ENCODE measurements at places on chromosomes 6 and 20. TPM values are rescaled to one million over a fixed set of nuclear protein-coding genes. Genes with fewer than 3 reads are reported as not detected.

GRCh38 chr20:17556837-17557674 lies 12.8 kb upstream of the DSTN start:
- no peak for DNase-seq

DNA sequence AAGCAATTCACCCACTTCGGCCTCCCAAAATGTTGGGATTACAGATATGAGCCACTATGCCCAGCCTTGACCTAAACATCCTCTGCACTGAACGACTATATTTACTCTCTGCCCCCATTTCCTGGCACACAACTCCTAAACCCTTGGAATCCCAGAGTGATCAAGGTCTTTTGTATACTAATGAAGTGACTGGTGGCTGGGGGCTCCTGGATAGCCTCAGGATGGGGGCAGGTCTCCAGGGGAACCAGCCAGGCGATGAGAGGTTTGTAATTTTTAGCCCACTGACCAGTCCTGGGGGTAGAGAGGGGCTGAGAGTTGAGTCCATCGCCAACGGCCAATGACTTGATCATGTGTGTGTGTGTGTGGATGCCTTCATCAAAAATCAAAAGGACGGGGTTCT lies 71.1 kb downstream of the FAM50B start:
- DNase-seq = no peak

GRCh38 chr6:4359108-4359730 lies 223.8 kb upstream of the ECI2 start:
- DNase-seq = no peak

- no peak for DNase-seq
These were observed 92.2 kb upstream of the HIVEP1 start for GRCh38 chr6:11919771-11920440.

DNA sequence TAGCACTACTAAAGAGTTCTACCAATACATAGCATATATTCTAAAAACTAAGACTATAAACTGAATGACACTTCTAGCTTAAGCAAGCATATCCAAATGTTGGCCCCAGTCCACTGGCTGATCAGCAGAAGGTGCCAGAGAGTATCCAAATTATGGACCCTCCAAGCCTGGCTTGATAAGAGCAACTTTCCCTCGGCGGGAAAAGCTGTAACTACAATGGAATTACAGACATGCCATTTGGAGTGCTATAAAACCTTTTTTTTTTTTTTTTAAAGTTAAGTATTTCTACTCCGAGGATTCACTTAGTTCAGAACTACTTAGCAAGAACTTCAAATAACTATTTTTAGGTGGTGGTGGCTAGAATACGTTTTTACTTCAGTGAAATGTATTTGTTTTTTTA lies 94.6 kb downstream of the EPB41L2 start:
- no peak for DNase-seq

- no peak for DNase-seq
These were observed 269.9 kb downstream of the UST start for GRCh38 chr6:149016716-149017115.

DNA sequence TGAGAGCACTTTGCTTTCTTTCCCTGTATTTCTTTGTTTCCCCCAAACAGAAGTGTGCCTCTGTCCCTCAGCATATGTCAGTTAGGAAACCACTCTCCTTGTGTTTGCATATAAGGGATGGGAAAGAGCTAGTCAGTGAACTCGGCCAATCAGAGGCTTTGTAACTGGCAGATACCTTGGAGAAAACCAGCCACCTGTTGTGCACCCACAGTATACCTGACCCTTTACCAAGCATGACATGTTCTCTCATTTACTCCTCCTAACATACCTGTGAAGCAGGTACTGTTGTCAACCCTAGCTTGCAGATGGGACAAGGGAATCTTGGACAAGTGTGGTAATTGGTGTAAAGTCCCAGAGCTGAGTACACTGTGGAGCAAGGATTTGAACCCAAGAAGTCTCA lies 96.1 kb upstream of the FAM8A1 start:
- DNase-seq = no peak

DNA sequence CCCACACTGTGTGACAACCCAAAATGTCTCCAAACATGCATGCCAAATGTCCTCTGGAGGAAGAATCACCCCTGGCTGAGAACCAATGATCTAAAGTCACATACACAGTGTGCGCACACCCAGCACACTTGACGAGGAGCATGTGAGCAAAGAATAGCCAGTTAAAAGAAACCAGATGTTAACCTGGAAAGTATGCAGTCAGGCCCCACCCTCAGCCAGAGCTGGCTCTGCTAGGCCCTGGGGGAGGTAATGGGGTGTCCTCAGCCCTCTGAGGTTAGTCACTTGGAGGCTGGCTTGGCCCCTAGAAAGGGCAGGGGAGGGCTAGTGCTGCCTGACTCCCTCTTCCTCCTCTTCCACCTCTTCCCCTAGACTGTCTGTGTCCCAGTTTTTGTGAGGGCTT lies 15.2 kb upstream of the GUCA1A start:
- no peak for DNase-seq

DNA sequence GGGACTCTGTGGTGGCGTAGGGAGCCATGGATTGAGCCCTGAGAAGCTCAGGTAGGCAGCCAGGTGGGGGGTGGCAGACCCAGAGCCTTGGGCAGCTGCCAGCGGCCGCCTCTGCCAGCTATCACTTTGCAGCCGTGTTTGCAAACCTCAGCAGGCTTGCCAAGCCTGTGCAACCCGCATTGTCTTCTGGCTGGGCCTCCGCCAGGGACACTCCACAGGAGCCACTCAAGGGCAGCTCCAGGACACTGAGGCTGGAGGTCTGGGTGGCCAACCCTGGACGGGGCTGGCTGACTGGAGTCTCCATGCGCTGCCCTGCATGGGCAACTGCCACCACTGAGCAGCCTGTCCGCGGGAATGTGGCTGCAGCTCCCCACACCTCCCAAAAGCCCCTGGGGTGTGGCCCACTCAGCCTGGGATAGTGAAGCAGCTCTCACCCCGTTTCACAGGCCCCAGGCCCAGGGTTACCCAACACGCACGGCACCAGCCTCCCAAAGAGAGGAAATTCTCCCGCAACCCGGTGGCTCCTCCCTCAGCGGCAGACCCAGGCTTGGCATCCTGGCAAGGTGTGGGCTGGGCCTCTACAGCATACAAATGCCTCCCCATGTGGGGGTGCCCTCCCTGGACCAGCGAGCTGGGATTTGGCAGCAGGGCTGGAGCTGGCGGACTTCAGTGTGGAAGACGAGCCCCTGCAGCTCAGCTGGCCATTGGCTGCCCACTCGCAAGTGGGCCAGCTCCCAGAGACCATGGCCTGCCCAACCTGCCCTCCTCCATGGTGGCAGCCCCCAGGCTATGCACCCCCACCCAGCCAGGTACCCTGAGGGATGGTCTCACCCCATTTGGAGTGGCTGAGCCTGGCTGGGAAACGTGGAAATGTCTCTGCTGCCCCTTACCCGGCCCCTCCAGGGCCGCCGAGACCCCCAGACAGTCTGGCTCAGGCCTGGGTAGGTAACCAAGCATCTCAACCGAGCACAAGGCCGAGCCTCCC lies 2.9 kb downstream of the CHRNA4 start:
- no peak for DNase-seq

DNA sequence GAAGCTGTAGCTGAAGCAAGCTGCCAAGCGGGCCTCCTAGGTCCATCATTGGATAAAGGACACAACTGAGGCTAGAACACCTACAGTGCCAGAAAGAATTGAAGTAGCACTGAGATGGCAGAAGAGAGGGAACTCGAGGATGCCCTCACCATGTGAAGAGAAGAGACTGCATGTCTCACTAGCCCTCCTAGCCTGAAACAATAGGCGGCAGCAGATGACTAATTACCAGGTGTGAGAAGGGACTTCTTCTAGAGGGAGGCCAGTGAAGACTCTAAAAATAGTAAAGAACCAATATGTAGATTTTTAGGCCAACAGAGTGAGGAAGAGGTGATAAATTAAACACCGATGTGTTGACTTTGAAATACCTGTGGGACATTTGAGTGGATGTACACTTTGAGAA lies 50.3 kb downstream of the LGSN start:
- DNase-seq = no peak

DNA sequence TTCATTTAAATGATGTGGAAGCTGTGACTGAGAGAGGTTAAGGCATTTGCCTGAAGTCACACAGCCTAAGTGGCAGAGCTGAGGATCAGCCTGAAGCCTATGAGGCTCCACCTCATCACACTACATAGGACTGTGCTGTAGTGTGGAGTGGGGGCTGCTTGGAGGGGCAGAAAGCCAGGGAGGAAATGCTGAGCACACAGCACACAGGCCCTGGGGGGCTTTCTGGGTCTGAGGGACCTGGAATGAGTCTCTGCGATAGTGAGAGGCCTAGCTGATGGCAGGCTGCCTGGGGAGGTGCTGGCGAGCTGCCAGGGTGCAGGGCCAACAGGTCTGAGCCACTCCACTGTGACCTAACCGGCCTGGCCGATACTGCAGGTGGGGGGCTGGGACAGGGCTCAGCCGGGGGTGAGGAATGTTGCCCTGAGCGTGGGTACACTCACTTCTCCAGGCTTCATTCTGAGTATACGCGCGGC lies 2.2 kb upstream of the ARHGAP40 start:
- peak; percentile 28 for DNase-seq

DNA sequence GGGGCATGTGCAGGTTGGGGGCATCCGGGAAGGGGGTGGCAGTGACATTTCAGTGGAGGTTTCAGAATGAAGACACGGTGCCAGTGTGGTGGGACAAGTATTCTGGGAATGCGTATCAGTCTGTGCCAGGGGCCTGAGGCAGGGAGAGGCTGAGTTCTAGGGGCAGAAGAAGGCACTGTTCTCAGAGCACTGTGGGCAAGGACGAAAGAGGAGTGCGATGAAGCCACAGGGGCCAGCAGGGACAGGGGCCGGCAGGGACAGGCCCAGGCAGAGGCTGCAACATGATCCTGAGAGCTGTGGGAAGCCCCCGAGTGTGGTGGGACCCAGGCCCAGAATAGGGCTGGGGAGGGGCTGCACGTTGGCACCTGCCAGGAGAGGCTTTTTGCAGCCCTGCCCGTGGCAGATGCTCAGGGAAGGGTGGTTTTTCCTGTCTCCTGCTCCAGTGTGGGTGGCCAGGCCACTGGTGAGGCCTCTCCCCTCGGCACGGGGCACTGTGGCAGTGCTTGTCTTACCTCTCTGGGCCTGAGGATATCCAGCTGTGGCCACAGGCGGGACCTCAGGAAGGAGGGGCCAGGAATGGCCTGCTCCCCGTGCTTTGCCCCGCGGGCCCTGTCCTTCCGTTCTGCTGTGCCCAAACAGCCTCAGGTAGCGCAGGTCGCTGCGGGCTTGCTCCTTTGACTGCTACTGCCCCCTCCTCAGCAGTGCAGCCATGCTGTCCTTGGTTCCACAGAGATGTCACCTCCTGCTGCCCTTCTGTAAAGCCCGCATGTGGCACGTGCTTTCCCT lies 10.0 kb downstream of the ENTPD6 start:
- DNase-seq = no peak

DNA sequence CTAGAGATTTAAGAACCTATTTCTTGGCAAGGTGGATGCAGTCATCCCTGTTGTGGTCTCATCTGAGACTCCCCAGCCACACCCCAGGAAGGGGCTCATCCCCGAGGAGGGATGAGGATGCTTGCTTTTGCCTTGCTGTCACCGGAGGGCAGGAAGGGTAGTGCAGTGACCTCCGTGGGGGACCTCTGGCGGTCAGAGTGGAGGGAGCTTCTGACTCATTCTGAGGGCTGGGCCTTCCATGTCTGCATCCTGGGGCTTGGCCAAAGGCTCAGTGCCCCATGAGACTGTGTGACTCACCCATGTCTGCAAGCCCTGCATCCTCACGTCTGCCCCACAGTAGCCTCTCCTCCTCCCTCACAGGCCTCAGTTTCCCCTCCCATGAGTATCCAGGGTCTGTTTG lies 38.7 kb downstream of the UQCC2 start:
- no peak for DNase-seq

The ZNF391 gene
- polyA plus RNA-seq = 14.4 TPM

The PRDM1 gene
- polyA plus RNA-seq = 9.8 TPM

The YWHAB gene
- polyA plus RNA-seq = 182 TPM

The NDRG3 gene
- 30.3 TPM for polyA plus RNA-seq

The ANKRD66 gene
- 0.34 TPM for polyA plus RNA-seq
